SJCRH30 (cell line): ENCODE measurements at places on chromosomes 4 and X. TPM values are rescaled to one million over a fixed set of nuclear protein-coding genes. Genes with fewer than 3 reads are reported as not detected.

Gene PAGE5
- not detected in 2 replicates for total RNA-seq

DNA sequence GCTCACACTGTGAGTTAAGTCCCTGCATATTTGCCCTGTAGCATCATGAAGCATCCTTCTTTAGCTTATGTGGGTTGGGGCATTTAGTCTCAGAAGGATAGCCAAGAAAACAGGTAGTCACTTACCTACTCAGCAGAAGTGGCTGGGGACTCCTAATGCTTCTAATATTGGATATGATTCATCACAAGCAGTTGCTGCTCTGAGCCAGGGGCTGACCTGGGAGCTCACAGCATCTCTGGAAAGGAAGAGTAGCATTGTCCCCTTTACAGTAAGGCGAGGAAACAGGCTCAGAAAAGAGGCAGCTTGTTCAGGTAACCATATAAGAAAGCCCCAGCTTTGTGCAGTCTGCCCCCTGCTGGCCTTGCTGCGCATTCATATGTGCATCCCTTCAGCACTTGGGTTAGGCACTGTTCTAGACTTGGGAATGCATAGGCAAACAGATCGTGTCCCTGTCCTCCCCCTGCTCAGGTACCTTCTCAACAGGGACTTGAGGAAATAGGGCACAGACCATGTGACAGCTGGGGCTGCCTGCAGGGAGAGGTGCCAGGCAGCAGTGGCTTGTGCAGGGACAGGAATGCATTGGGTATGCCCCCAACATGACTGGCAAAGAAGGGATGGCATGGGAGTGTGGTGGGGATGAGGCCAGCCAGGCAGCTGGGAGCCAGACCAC is 35.7 kb upstream of the TBC1D14 start:
- no peaks in the 10 kb centered on the region for H3K27me3 ChIP-seq
- H3K4me1 ChIP-seq, result no peaks in the 10 kb centered on the region
- peak; percentile 77 for DNase-seq
- peaks cover 28% of the 10 kb centered on the region; the same call in 1 of the 2 replicates for H3K36me3 ChIP-seq
- H3K4me3 ChIP-seq, result no peak overlapping the region

DNA sequence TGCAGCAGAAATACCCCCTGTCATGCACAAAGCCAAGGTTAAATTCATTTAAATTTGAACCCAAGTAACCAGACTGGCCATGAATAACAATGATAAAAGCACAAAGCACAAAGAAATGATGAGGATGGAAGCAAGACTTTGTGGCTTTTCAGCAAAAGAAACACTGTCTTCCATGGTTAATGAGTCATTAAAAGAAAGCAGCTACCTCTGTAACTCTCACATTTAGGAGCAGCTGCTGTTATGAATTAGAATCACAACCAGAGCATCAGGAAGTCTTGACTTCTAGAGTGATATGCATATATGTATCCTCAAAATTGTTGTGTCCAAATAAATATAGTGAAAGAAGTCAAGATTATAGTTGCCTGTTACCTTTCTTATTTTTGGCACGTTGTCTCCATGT is 70.7 kb upstream of the RPS6KA6 start:
- DNase-seq, result no peak
- no peaks in the 10 kb centered on the region for H3K36me3 ChIP-seq
- H3K27me3 ChIP-seq, result no peaks in the 10 kb centered on the region
- no peaks in the 10 kb centered on the region for H3K4me1 ChIP-seq
- no peak overlapping the region for H3K4me3 ChIP-seq

DNA sequence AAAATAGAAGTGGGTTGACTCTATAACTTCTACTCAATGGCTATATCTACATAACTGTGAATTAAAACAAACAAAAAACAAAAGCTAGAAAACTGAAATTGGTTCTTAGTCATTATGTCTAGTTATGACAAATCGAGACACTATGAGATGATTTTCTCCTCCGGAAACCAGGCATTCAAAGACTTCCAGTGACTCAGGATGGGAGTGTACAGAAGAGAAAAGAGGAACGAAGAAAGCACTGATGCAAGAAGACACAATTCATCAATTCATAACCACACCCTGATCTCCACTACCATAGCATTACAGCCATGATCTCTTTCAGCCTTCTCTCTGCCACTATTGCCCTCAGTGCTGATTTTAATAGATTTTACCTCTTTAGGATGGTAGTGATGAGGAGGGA is 253.6 kb downstream of the CBLL2 start:
- H3K36me3 ChIP-seq, result no peaks in the 10 kb centered on the region
- H3K4me3 ChIP-seq, result no peak overlapping the region
- H3K27me3 ChIP-seq, result no peaks in the 10 kb centered on the region
- H3K4me1 ChIP-seq, result no peaks in the 10 kb centered on the region
- DNase-seq, result no peak
